ENCODE measurements at places on chromosomes 1 and 21. TPM values are rescaled to one million over a fixed set of nuclear protein-coding genes. Genes with fewer than 3 reads are reported as not detected.
A peak's percentile ranks its signal among the peaks of the same experiment; 100 is the strongest.

The RASSF5 gene
- 114 TPM for total RNA-seq

GRCh38 chr1:198330982-198331615, 174.3 kb downstream of the NEK7 start:
- DNase-seq: no peak

- peak; percentile 64 for DNase-seq
Measured at GRCh38 chr1:152036267-152037216, at the start of gene S100A11. Gene S100A11 (minus strand): TSS chr1:152037004. CDS start chr1:152036915, 89 bp downstream.

GRCh38 chr1:89502895-89503294, 21.7 kb upstream of the LRRC8B start:
- DNase-seq: no peak

DNA sequence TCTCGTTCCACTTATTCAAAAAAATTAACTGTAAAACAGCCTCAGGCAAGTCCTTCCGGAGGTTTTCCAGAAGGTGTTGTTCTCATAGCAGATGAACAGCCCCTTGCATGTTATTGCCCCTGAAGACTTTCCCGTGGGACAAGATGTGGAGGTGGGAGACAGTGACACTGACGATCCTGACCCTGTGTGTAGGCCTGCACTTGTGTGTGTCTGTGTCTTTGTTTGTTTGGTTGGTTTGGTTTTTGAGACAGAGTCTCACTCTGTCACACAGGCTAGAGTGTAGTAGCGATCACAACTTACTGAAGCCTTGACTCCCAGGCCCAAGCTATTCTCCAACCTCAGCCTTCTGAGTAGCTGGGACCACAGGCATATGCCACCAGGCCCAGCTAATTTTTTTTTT, 12.6 kb downstream of the ETV3L start:
- no peak for DNase-seq

DNA sequence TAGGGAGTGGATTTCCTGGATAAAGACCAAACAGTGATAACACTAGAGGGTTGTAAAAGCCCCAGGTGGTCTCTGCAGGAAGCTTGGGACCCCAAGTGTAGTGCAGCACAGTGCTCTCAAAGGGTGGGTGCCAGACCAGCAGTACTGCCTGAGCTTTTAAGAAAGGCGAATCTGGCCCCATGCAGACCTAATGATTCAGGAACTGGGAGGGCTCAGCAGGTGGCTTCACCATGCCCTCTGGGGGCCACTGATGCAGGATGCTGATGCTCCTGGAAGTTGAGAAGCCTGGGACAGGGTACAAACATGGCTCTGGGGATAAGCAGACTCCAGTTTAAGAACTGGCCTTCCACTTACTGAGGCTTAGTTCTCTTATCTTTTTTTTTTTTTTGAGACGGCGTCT, 29.1 kb upstream of the NEK2 start:
- no peak for DNase-seq

GRCh38 chr1:168708698-168709404, 20.2 kb downstream of the DPT start:
- no peak for DNase-seq

DNA sequence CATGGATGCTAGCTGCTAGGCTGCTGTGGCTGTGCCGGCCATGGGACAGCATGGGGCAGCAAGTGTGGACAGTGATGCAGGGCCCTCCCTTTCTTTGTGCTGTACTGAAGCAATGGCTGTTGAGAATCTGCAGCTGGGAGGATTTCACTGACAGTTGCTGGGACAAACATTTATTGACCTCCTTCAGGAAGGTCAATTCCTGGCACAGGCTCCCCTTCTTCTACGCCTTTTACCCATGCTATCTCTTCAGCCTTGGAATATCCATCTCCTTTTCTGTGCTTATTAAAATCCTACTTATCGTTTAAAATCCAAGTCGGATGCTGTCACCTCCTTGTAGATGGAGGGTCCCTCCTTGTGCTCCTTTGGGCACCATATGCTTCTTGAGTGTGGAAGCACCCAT, 213.1 kb upstream of the USP24 start:
- DNase-seq: no peak

- DNase-seq: no peak
Measured at GRCh38 chr1:92365378-92366039, 66.7 kb downstream of the RPAP2 start.

DNA sequence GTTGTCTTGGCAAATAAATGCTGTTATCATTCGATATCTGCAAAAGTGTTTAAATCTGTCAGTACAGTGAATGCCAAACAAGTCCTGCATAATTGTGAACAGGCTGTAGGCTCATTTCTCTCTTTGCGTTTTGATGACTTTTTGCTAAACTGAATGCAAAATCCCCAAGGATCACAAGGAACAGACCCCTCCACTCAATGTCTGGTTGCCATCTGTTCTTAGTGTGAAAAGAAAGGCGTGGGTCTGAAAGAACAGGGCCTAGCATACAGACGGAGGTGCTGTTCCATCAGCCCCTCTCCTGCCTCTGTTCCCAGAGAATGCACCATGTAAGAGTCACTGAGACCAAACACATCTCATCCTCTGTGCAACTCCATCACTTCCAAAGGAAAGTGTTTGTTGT, 40.4 kb downstream of the EIF2B3 start:
- DNase-seq: no peak

DNA sequence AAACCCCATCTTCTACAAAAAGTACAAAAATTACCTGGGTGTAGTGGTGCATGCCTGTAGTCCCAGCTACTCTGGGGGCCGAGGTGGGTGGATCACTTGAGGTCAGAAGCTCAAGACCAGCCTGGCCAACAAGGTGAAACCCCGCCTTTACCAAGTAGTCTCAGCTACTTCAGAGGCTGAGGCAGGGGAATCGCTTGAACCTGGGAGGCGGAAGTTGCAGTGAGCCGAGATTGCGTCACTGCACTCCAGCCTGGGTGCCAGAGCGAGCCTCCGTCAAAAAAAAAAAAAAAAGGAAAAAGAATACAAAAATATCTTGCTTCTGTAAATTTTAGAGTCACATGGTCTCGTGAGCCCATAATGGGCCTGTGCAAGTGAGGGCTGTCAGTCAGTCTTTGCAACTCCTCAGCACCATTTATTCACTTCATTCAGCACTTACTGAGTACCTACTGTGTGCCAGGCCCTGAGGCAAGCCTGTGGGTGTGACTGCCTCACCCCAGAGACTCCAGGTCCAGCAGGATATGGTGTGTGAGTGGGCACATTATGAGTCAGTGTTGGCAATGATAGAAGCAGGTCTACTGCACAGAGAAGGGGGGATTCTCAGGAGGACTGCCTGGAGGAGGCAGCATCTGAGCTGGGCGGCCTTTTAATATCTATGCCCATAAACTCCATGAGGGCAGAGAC, 46.8 kb upstream of the TARDBP start:
- DNase-seq: no peak

DNA sequence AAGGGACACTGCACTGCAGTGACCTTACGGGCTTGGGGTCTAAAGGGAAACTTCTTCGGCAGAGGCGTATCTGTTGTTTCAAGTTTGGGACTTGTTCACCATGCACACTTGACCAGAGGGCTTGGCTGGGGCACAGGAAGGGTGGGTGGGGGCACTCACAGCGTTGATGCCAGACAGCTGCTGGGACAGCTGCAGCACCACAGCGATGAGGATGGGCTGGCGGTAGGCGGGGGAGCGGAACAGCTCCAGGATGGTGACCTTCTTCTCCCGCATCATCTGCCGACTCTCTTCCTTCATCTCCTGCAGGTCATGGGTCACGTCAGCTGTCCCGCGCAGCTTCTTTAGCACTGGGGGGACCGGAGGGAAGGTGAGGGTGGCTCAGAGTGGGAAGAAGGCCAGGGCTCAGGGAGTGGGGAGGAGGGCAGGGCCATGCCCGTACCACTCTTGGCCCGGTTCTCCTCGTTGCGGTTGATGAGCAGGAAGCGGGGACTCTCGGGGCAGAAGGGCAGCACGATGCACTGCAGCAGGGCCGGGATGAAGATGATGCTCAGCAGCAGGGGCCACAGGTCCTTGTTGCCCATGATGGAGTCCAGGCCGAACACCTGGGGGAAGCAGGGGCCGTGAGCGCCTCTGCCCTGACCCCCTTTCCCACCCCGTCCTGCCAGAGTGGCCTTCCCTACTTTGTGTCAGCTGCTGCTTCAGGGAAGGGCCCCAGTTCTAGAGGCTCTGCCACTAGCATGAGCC, 29.1 kb downstream of the SLC2A1 start:
- DNase-seq: no peak

- no peak for DNase-seq
Measured at GRCh38 chr1:223102797-223103533, 40.1 kb downstream of the TLR5 start.

DNA sequence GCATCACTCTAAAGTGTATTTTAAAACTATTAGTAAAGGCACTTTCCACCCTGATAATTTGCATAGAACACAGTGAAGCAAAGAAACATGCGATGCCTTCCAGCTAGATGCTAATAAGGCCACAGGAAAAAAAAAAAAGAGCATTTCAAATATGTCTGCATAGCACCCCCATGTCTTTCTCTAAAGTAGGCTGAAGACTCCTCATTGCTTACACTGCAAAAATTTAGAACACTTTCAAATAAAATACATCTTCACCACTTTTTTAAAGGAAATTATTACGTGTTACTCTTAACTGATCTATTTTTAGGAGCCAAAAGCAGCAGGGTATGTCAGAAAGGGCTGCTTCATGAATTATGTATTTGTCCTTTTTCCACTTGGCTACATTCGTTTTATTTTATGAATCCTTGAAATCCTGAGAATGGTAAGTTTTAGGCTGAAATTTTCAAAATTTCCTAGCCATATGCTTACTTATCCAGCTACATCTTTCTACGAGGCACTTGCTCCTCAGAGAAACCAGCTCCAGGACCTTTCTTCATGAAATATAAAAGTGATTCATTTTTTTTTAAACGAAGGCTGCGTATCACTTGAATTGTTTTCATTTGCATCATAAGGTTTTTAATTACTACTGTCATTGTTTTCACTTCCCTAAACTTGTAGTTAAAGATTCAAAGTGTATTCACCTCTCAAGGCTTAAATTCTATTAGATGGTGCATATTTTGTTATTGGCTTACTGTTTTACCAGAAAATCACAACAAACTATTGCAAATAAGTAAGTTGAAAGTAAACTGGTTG, 513.0 kb downstream of the PTPRC start:
- no peak for DNase-seq

The EPHA8 gene
- not detected for total RNA-seq

- DNase-seq: no peak
Measured at GRCh38 chr1:64199154-64199553, 4.3 kb upstream of the UBE2U start.

DNA sequence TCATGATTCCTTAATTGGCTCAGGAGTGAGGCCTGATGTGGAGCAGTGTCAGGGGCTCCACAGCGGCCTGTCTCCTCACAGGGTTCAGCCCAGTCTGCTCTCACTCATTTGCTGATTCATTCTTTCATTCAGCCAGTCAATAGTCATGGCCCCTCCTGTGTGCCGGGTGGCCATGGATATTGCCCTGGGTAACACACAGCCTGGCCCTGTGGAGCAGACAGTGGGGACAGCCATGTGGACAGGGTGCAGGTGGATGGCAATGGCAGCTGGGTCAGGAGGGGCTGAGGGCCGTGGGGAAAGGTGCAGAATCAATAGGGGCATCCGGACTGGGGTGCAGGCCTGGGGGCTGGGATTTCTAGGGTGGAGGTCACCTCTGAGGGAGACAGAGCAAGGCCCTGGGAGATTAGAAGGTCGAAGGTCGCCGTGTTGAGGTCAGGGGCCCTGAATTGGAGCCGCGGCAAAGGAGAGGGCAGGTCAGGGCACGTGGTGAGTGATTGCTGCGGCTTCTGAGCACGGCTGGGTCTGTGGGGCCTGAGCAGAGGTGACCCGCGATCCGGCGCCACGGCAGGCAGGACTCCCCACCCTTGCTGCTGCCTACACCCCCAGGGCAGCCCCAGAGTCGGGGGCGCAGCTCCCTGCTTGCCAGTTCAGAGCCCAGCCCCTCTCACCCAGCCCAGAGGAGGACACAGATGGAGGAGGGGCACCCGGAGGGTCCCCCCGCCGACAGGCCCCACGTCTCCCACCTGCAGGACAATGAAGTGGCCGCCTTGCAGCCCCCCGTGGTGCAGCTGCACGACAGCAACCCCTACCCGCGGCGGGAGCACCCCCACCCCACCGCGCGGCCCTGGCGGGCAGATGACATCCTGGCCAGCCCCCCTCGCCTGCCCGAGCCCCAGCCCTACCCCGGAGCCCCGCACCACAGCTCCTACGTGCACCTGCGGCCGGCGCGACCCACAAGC, 33.4 kb downstream of the SLC19A1 start:
- no peak for DNase-seq

The OR14K1 gene
- not detected for total RNA-seq

DNA sequence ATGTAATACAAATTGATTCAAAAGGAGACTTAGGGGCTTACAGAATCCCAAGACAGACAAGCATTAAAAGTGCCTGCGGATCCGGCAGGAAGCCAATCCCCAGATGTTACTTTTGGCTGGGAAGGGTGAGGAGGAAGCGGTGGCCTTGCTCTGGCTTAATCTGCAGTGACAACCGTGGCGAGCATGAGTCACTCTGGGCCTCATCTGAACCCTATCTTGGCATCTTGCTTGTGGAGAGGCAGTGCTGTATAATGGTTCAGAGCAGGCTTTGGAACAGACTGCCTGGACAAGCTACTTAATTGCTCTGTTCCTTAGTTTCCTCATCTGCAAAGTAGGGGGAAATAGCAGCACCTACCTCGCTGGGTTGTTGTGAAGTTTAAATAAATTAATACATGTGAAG, 74.1 kb downstream of the XCL2 start:
- no peak for DNase-seq

- DNase-seq: no peak
Measured at GRCh38 chr1:234727018-234727940, 117.3 kb upstream of the IRF2BP2 start.

GRCh38 chr1:59016390-59016789, 232.5 kb upstream of the JUN start:
- no peak for DNase-seq

DNA sequence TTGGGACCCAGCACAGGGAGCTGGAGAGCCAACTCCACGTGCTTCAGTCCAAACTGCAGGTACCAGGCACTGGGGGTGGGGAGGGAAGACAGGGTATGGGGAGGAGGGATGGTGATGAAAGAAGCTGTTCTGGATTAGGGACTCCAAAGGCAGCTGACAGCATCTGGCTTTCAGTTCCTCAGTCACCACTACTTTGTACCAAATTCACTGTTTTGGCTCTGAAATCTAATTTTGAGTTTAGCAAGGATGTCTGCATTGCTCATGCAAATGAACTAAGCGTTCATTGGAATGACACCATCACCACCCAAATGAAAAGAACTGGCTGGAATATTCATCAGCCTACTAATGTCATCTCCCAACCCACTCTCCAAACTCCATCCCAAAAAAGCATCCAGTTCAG, 8.7 kb downstream of the C1orf74 start:
- DNase-seq: no peak

The EDN2 gene
- not detected for total RNA-seq

The IFI44L gene
- 5.0 TPM for total RNA-seq

GRCh38 chr1:4045397-4046010, 145.4 kb upstream of the C1orf174 start:
- DNase-seq: no peak
